ENCODE measurements at places on chromosomes 7 and 10.

GRCh38 chr10:84563868-84564267 is 235.5 kb downstream of the CCSER2 start:
- DNase-seq: no peak

DNA sequence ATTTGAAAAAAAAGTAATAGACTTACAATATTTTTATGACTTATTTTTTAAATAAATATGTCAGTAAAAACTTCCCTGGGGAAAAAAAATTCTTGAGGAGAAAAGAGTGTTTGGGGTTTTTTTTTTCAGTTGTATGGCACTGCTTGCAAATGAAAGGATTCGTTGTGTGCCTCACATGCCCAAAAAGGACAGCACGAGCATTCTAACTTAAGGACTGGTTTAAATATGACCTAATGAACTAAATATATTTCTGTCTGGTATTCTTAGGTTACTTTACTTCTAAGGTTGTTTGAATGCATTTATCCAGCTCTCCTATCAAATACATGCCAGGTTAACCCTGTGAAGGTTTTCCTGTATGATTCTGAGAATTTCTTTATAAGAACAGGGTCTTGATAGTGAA is 988 bp upstream of the CD36 start:
- DNase-seq: no peak

DNA sequence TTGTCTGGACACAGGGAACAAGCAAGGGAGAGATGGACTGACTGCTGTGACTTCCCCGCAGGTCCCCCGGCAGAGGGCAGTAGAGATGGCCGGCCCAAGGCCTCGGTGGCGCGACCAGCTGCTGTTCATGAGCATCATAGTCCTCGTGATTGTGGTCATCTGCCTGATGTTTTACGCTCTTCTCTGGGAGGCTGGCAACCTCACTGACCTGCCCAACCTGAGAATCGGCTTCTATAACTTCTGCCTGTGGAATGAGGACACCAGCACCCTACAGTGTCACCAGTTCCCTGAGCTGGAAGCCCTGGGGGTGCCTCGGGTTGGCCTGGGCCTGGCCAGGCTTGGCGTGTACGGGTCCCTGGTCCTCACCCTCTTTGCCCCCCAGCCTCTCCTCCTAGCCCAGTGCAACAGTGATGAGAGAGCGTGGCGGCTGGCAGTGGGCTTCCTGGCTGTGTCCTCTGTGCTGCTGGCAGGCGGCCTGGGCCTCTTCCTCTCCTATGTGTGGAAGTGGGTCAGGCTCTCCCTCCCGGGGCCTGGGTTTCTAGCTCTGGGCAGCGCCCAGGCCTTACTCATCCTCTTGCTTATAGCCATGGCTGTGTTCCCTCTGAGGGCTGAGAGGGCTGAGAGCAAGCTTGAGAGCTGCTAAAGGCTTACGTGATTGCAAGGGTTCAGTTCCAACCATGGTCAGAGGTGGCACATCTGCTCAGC is 6.0 kb downstream of the CYREN start:
- DNase-seq: no peak

DNA sequence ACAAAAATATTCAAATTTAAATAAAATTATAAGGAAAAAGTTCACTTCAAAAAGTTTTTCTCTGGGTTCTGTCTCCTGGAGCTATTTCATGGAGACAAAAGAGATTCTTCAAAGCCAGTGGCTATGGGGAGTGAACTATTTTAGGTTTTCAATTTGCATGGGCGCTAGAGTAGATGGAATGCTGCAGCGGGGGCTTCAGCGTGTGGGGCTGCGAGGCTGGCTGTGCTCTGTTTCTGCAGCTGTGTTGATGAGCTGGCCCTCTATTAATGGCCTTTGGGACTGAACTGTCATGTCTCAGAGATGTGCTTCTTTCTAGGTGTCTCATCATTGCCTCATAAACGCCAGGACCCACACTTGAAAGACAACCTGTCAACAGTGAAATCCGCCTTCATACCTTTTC is 108.4 kb upstream of the NPY start:
- no peak for DNase-seq

GRCh38 chr7:79882922-79883321 is 251.7 kb upstream of the GNAI1 start:
- DNase-seq: no peak

GRCh38 chr7:27756298-27756697 is 16.3 kb downstream of the TAX1BP1 start:
- no peak for DNase-seq

DNA sequence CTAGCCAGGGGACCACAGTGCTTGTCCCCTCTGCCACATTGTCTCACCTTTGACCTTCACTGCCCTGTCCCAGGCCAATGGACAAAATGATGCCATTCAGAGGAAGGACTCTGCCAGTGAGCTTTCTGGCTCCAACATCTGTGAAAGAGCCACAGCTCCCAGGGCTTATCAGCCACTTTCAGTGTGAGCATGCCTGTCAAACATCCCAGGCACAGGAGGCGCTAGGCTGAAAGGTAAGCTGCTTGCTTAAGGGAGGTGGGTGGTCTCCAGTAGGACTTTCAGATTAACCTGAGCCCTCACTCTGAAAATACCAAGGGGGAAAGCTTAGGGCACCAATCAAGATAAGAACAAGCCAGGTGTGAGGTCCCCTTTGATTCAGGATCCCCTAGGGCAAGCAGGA is 59.8 kb upstream of the GDF10 start:
- DNase-seq: no peak

DNA sequence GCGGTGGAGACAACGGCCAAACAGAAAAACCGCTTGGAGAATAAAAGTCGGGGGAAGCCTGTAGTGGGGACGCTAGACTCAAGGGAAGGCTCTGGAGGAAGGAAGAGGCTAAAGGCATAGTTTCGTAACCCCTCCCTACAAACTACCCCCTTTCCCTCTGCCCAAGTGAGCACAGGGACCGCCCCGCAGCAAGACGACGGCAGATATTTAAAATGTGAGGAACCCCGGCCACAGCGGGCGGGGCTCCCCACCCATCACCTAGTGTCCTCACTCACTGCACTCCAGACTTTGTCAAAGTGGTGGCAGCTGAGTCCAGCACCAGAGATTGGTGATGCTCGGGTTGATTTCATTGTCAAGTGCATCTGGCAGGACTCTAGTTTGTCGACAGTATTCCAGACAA is 69.1 kb downstream of the PRKAG2 start:
- DNase-seq: no peak

DNA sequence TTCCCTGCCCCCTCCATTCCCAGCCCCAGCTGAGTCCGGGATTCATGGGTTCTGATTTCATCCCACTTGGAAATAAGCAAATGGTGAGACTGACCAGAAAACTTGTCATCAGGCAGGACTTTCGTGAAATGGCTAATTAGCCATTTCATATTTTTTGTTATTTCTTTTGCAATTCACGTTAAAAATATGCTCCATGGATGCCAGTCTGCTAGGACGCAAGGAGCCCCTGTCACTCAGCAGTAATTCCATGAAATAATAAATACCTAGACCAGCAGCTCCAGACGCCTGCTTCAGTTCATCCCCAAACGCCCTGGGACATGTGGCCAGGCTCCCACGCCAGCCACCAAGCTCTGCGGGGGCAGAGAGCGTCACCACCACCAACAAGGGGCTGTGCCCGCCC is 111.0 kb downstream of the TRIL start:
- no peak for DNase-seq

- DNase-seq: peak; percentile 98
These were observed 48.6 kb upstream of the PPIF start for GRCh38 chr10:79298403-79299244.

- DNase-seq: peak; percentile 29
These were observed 117.6 kb downstream of the DIP2C start for GRCh38 chr10:571688-572451.

- DNase-seq: no peak
These were observed 28.0 kb upstream of the COBL start for GRCh38 chr7:51344406-51345138.

GRCh38 chr10:35892526-35892925 is 250.4 kb upstream of the FZD8 start:
- no peak for DNase-seq

GRCh38 chr7:36283711-36284130 is 105.9 kb upstream of the ANLN start:
- no peak for DNase-seq

DNA sequence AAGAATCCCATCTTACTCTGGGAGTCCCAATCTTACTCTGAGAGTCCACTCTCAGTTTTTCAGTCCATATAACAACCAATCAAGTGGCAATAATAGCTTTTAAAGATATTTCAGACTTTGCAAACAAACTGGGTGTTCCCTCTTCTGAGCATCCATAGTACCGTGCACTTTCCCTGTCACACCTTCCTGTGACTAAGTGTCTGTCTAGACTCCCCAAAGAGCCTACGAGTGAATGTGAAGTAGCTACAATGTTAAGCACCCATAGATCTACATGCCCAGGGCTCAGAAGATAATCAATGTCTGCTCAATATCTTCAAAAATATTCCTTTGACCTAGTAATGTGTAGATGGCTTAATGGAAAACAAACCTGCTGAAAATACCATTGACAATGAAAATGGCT is 95.6 kb upstream of the ASAH2 start:
- no peak for DNase-seq

DNA sequence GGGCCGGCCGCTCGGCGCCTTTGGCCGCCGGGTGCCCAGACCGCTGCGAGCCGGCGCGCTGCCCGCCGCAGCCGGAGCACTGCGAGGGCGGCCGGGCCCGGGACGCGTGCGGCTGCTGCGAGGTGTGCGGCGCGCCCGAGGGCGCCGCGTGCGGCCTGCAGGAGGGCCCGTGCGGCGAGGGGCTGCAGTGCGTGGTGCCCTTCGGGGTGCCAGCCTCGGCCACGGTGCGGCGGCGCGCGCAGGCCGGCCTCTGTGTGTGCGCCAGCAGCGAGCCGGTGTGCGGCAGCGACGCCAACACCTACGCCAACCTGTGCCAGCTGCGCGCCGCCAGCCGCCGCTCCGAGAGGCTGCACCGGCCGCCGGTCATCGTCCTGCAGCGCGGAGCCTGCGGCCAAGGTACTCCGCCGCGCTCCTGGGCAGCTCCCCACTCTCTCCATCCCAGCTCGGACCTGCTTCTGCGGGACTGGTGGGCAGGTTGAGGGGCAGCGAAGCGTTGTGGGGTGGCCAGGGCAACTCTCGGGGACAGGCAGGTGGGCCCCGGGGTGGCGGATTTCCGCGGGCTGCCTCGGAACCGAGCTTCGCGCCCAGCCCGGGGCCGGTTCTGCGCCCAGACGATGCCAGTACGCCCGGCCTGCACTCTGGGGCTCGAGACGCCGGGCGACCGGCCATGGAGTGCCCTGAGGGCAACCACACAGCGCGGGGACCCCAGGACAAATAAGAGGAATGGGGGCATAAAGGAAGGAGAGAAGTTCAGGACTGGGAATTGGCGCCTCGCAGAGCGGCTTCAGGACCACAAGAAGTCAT is 578 bp downstream of the HTRA1 start:
- DNase-seq: no peak

GRCh38 chr10:101123085-101123814 is 7.8 kb upstream of the TLX1 start:
- DNase-seq: no peak

GRCh38 chr10:126250527-126251310 is 137.6 kb downstream of the ADAM12 start:
- DNase-seq: no peak

GRCh38 chr10:78116361-78116760 is 82.7 kb downstream of the RPS24 start:
- no peak for DNase-seq

DNA sequence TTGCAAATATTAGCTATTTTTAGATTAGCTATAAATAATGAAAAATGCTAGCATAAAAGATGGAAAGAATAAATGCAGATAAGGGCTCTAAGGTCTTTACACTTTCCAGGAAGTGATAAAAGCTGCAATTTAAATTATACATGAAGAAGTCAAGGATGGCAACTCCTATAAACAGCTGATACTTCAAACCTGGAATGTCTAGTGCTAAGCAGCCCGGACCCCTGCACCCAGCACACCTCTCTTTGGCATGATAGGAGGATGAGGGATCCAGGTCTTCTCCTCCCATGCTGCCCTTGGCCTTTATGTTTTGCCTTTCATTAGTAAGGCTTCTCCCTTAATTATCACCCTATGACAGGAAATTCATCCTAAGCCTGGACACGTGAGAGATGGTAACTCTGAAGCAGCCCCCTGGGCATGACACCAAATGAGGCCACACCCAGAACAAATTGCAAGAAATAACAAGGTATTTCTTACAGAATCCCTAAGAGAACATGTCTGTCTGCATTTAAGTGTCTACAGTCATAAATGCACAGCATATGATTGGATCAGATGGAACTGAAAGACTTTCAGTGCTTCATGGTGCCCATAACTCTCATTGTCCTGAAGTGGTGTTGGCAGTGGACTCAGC is 158.3 kb upstream of the PRSS1 start:
- DNase-seq: no peak

GRCh38 chr10:3931224-3931623 is 146.2 kb upstream of the KLF6 start:
- no peak for DNase-seq

GRCh38 chr7:80145780-80146422 is 11.3 kb downstream of the GNAI1 start:
- DNase-seq: peak; percentile 93

- DNase-seq: no peak
These were observed 747.3 kb upstream of the CELF2 start for GRCh38 chr10:10270126-10271050.

DNA sequence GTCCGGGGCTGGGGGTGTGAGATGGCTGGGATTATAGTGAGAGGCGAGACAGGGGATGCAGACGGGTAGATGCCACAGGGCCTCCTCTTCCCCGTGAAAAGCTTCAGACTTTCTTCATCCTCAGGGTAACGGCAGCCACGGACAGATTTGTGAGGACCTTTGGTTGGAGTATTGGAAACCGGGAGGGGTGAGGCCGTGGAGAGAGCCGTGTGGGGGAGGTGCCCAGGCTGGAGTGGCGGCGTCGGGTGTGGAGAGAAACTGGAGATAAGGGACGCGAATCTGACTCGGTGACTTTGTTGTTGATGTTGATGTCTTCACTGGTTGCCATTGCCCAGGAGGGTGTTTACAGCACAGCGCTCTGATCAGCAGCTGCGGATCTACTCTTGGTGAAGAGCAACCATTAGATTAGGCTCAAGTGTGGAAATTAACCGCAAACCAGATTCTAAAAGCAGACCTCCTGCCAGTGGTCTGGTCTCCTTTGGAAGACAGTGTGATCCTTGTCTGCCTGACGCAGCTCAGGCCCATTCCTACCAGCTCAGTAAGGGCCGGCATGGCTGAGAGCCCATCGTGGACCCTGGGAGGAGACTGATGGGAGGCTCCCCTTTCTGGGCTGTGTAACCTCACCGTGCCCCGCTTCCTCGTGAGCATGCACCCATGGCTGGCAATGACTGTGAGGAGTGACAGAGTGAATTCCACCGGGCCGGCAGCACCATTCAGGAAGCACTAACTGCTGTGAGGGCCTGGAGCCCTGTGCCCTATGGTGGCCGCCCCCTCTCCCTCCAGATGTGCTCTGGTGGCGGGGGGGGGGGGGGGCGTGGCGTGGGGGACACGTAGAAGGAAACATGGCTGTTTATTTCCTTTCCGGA is 90.3 kb downstream of the INPP5A start:
- DNase-seq: peak; percentile 16

GRCh38 chr7:7820939-7821338 is 102.5 kb upstream of the RPA3 start:
- no peak for DNase-seq

- no peak for DNase-seq
These were observed 407.4 kb downstream of the GRM8 start for GRCh38 chr7:126845331-126845730.

GRCh38 chr7:91306266-91306665 is 42.0 kb downstream of the FZD1 start:
- DNase-seq: no peak
